ENCODE measurements at places on chromosomes 5 and 9.

DNA sequence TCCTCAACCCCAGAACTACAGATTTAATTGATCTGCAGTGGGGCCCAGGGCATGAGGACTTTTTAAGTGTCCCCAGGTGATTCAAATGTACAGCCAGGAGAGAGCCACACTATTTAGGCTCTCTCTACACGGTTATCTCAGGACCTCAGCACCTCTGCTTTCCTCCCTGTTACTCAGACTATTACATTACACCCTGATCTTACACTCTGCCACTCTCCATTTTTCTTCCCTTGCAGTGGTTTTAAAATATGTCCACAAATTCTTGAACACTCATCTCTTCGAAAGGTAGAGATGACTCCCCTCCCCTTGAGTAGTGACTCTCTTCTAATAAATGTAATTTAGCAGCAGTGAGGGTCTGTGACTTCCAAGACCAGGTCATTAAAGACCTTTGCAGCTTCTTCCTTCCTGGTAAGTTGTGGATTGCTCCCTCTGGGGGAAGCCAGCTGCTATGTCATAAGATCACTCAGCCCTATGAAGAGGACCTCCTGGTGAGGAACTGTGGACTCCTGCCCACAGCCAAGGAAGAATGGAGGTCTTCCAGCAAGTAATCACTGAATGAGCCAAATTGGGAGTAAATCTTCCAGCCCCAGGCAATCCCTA lies 87.5 kb upstream of the SSBP2 start:
- no peak for DNase-seq

GRCh38 chr9:93949694-93950449 lies 5.3 kb downstream of the BARX1 start:
- DNase-seq = no peak

DNA sequence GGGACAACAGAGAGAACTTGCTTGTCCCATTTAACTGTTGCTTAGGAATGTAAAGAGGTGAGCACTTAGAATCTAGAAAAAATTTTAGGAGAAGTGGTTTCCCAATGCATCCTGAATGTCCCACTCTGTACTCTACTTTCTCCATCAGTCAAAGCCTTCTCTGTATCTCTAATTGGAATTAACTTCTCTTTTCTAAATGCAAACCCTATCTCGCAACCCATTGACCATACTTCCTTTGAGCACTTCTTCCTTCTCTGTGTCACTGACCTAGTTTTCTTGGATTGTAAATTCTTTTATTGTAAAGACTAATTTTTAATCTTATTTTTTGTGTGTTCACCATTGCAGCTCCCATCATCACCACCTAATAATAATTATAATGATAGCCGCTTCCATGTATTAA lies 33.3 kb downstream of the ADRB2 start:
- no peak for DNase-seq

DNA sequence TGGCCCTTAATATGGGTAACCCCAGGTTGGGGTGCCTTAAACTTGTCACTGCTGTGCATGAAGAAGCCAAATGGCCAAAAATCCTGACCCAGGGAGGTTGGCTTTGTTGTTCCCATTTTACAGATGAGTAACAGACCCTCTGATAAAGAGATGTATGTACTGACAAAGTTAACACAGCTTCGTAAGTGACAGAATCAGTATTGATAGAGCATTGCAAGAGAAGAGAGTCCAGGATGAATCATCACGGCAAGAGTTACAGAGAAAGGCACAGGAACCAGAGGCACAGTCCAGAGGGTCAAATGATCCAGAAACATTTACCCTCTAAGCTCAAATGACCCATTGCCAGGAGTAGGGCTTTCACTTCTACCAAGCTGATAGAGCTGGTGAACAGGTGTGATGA lies 103.8 kb upstream of the SMC2 start:
- DNase-seq = no peak

DNA sequence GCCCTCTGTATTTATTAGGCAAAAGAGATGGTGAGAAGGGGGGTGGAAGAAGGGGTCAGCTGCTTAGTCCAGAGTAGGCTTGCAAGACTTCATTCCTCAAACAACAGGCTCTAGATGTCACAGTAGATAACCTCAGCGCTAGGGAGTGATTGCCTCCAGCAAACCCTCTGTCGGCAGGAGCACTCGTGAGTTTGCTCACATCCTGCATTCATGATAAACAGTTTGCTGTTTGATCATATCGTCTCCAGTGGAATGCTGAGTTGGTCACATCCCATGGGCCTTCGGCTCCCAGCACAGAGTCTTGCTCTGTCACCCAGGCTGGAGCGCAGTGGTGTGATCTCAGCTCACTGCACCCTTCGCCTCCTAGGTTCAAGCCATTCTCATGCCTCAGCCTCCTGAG lies 3.6 kb downstream of the TTC23L start:
- DNase-seq = no peak

DNA sequence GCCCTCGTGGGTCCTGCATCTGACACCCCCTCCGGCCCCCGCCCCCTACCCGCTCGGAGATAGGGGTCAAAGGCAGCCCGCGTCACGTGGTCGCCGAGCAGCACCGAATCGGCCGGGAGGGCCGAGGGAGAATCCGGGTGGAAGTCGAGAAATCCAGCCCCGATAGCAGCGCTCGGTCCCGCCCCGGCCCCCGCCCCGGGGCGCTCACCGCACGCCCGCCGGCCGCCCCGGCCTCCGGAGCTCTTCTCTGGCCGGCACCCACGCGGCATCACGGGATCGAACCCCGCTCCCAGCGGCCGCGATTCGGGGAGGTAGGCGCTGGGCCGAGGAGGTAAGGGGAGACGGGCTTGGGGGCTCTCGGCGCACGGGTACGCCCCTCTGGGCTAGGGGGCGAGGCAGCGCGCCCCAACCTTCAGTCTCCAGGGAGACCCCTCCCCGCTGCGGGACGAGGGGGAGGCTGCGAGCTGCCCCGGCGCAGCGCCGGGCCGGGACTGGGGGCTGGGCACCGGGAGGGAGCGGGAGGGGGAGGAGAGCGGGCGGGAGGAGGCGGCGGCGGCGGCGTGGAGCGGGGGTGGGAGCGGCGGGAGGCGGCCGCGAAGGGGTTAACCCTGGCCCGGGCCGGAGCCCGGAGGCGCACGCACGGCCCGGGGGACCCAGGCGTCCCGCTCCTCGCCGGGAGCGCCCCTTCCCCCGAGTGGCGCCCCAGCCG lies 22.1 kb upstream of the NDST1 start:
- DNase-seq = no peak

GRCh38 chr9:127693143-127693542 lies 13.6 kb upstream of the CFAP157 start:
- no peak for DNase-seq

- no peak for DNase-seq
Observed at GRCh38 chr5:10466446-10467073, 24.9 kb downstream of the ROPN1L start.
